ENCODE measurements at places on chromosomes 2 and 18.

DNA sequence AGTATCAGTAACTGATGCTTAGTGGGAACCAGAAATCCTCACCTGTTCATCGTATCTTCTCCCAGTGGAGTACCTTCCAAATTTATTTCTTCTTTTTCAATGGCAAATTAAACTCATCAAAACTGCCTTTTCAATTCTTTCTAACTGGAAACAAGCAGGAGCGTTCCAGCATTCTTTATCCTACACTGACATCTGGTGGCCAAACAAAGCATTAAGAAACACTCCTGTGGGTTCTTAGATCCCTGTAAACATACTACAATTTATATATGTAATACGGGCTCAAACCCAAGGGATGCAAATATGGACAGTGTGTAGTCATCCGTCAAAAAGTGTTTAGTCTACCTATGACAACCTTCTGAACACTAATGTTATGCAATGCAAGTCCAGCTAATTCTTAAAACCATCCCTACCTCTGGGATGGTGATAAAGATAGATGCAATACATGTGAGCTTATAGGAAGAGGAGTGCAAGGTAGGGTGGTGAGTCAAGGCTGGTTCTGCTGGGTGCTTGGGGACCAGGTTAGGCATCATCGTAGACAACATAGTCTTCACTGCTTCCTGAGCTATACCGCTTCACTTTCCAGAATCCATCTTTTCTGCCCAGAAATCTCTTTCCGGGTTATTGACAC, 375.0 kb downstream of the CTNNA2 start:
- no peak for DNase-seq
- H3K4me1 ChIP-seq, result no peaks in the 10 kb centered on the region
- no peak overlapping the region for H3K27ac ChIP-seq
- H3K4me3 ChIP-seq, result no peak overlapping the region

DNA sequence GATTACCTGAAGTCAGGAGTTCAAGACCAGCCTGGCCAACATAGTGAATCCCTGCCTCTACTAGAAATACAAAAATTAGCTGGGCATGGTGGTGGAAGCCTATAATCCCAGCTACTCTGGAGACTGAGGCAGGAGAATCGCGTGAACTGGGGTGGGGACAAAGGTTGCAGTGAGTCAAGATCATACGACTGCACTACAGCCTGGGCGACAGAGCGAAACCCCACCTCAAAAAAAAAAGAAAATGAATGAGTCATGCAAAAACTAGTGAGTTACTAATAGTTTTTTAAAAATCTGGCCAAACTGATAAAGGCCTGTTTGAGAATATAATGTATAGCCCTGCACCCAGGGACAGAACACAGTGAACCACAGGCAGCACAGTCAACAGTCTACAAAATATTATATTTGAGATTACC, 17.5 kb downstream of the AFG3L2 start:
- DNase-seq, result no peak
- H3K27ac ChIP-seq, result no peak overlapping the region
- H3K4me1 ChIP-seq, result peaks cover 4% of the 10 kb centered on the region
- peaks cover 76% of the 10 kb centered on the region for H3K36me3 ChIP-seq

- no peak overlapping the region for H3K4me3 ChIP-seq
- no peaks in the 10 kb centered on the region for H3K36me3 ChIP-seq
- no peak for DNase-seq
- H3K4me1 ChIP-seq, result peaks cover 10% of the 10 kb centered on the region
- peaks cover 33% of the 10 kb centered on the region for H3K27me3 ChIP-seq
Measured at GRCh38 chr2:101477556-101477955, 2.6 kb upstream of the RFX8 start.

- no peaks in the 10 kb centered on the region for H3K4me1 ChIP-seq
- no peak for DNase-seq
- H3K27ac ChIP-seq, result no peak overlapping the region
- H3K36me3 ChIP-seq, result no peaks in the 10 kb centered on the region
Measured at GRCh38 chr2:177575358-177575757, 182.8 kb downstream of the AGPS start.

DNA sequence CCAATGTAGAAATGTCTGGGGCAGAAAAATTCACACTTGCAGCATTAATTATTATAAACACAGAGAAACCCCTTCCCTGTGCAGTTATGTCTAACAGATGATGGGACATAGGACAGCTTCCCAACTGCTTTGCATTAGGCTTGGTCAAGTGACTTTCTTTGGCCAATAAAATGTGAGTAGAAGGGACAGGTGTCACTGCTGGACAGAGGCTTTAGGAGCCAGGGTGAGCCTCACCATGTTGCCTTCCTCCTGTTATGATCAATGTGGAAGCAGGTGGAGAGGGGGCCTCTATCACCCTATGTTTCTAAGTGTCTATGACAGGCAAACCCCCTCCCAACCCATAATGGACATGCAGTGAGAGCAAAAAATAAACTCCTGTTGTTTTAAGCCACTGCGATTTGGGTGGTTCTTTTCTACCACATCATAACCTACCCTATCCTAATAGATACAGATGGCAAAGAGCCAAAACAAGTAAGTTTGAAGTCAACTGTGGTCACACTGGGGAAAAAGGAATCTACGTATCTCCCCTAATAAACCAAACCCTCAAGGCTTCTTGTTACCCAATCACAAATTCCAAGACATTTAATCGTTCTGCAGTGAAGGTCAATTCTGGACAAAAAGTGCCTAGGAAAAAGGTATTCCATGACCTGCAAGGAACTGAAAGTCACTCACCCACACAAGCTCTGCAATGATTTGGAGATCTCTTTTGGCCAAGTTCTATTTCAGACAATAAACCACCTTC, 28.6 kb upstream of the POU3F3 start:
- no peak for DNase-seq
- H3K36me3 ChIP-seq, result no peaks in the 10 kb centered on the region
- H3K27me3 ChIP-seq, result peaks cover 8% of the 10 kb centered on the region

DNA sequence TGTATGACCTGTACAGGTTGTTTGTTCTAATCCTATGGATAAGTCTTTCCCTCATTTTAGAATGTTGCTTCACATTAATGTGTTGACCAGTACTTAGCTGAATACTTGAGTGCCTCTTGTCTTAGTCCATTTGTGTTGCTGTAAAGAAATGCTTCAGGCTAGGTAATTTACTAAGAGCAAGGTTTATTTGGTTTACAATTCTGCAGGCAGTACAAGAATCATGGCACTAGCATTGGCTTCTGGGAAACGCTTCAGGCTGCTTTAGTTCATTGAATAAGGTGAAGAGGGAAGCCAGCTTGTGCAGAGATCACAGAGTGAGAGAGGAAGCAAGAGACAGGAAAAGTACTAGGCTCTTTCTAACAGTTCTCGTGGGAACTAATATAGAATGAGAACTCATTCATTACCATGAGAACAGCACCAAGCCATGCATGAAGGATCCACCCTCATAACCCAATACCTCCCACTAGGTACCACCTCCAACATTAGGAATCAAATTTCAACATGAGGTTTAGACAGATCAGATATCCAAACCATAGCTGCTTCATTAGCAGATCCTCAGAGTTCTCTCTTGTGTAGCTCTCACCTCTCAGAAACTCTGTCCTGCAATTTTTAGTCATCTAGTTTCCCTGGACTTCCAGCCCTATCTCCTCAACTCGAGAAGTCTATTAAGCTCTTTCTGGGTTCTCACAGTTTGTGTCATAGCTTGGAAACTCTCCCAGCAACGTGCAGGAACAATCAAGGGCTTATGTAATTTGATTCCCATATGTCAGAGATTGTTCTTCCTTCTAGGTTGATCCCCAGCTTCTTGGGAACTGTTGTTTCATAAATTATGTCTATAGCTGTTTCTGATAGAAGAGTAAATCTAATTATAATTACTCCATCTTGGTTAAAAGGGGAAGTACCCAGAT, 2082.3 kb upstream of the CELF4 start:
- no peak overlapping the region for H3K27ac ChIP-seq
- H3K36me3 ChIP-seq, result no peaks in the 10 kb centered on the region
- no peak overlapping the region for H3K4me3 ChIP-seq
- H3K27me3 ChIP-seq, result no peaks in the 10 kb centered on the region
- DNase-seq, result no peak
- H3K4me1 ChIP-seq, result no peaks in the 10 kb centered on the region

- H3K4me3 ChIP-seq, result no peak overlapping the region
- H3K4me1 ChIP-seq, result peaks cover 12% of the 10 kb centered on the region
- no peaks in the 10 kb centered on the region for H3K27me3 ChIP-seq
- peaks cover 56% of the 10 kb centered on the region for H3K36me3 ChIP-seq
- no peak for DNase-seq
Measured at GRCh38 chr2:32715981-32716380, 88.1 kb downstream of the TTC27 start.

GRCh38 chr2:2524348-2524941, 193.4 kb upstream of the MYT1L start:
- H3K4me3 ChIP-seq, result no peak overlapping the region
- H3K4me1 ChIP-seq, result no peaks in the 10 kb centered on the region
- no peaks in the 10 kb centered on the region for H3K27me3 ChIP-seq
- no peak overlapping the region for H3K27ac ChIP-seq
- no peak for DNase-seq
- no peaks in the 10 kb centered on the region for H3K36me3 ChIP-seq

GRCh38 chr2:134588556-134588955, 130.2 kb downstream of the TMEM163 start:
- H3K4me1 ChIP-seq, result peaks cover 17% of the 10 kb centered on the region
- no peaks in the 10 kb centered on the region for H3K36me3 ChIP-seq
- no peak for DNase-seq
- no peaks in the 10 kb centered on the region for H3K27me3 ChIP-seq

DNA sequence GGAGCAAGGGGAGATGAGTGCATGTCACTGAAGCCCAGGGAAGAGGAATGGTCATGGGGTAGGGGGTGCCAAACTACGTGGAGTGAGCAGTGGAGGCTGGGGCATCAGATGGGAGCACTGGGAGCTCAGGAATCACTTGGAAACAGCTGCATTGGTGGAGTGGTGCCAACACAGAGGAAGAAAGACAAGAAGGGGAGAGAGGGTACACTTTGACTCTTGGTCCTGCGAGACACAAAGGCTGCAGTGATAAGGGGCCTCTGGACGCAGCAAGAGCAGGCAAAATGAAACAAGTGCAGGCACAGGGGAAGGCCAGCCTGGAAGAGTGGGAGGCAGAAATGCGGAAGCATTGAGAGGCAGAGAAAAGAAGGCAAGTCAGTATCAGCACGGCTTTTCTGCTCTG, 134.7 kb upstream of the SMIM21 start:
- H3K4me3 ChIP-seq, result no peak overlapping the region
- no peak overlapping the region for H3K27ac ChIP-seq
- H3K36me3 ChIP-seq, result no peaks in the 10 kb centered on the region
- no peaks in the 10 kb centered on the region for H3K27me3 ChIP-seq

DNA sequence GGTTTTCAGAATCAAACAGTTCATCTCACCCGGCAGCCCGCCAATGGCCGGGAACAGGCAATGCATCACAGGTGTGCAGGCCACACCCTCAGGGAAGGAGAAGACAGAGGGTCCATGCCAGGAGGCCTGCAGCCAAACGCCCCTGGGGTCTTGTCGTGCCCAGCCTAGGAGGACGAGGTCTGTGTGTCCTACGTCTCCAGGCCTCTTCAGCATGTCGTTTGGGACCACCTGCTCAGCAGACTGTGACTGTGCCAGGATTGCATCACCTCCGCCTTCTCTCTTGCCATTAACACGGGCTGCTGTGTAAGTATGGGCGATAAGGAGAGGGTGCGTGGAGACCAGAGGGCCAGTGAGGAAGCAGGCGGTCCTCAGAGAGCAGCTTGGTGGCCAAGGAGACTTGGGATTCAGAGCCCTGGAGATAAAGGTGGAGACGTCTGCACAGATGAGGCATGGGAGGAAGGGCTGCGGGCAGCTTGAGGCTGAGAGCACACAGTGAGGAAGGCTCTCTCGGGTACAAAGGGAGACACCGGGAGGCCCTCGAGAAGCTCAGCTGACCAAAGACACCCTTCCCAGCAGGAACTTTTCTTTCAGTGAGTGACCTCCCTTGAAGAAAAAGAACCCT, 37.4 kb upstream of the KLHL29 start:
- H3K4me3 ChIP-seq, result no peak overlapping the region
- DNase-seq, result no peak
- H3K27me3 ChIP-seq, result peaks cover 11% of the 10 kb centered on the region

DNA sequence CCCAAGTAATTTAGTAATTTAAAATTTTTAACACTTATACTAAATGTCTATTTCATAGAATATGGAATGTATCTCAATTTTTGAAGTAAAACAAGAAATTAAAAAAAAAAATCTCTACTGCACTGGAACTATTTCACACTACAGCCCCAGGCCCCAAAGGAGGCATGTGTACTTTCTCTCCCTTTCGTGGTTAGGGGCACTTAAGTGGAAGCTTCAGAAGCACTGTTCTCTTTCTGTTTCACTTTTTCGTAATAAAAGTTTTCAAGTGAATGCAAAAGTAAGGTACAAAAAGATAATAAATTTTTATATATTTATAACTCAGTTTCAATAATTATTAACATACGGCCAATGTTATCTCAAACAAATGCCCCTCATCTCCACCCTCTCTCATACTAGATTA, 123.8 kb upstream of the STON1 start:
- DNase-seq, result no peak
- H3K27me3 ChIP-seq, result no peaks in the 10 kb centered on the region
- H3K4me3 ChIP-seq, result no peak overlapping the region
- H3K36me3 ChIP-seq, result no peaks in the 10 kb centered on the region

- peaks cover 19% of the 10 kb centered on the region for H3K36me3 ChIP-seq
- H3K4me3 ChIP-seq, result peak overlapping the region; percentile 74
- DNase-seq, result no peak
- peaks cover 76% of the 10 kb centered on the region for H3K4me1 ChIP-seq
- no peaks in the 10 kb centered on the region for H3K27me3 ChIP-seq
Measured at GRCh38 chr2:126664234-126664633, 8.3 kb downstream of the GYPC start.

- H3K36me3 ChIP-seq, result no peaks in the 10 kb centered on the region
- no peak for DNase-seq
- no peaks in the 10 kb centered on the region for H3K4me1 ChIP-seq
- no peak overlapping the region for H3K4me3 ChIP-seq
Measured at GRCh38 chr18:78271790-78272189, 707.8 kb upstream of the SALL3 start.

DNA sequence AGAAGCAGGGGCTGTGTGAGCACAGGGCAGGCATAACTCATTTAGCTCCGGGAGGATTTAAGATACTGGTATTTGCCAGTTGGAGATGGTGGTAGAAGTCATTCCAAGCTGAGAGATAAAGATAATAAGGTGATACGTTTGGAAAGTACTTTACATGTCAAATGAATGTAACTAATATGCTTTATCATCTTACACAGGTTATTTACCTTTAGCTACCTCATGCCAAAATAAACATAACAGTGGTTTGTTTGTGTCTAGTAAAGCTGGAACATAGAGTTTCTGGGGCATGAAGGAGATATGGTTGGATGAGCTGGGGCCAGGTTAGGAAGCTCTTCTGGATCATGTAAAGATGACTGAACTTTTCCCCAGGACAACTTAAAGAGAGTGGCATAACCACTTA, 126.9 kb upstream of the PIK3C3 start:
- no peak overlapping the region for H3K4me3 ChIP-seq
- H3K27ac ChIP-seq, result no peak overlapping the region
- H3K4me1 ChIP-seq, result no peaks in the 10 kb centered on the region
- H3K27me3 ChIP-seq, result no peaks in the 10 kb centered on the region
- H3K36me3 ChIP-seq, result no peaks in the 10 kb centered on the region
- DNase-seq, result no peak

All from activated B cell treated with CpG ODN at 0.5 μM for 24 hours (primary cell).